ENCODE measurements at places on chromosomes 3 and 15. TPM values are rescaled to one million over a fixed set of nuclear protein-coding genes. Genes with fewer than 3 reads are reported as not detected.

GRCh38 chr3:40800343-40800742, 275.6 kb downstream of the ZNF621 start:
- no peak for DNase-seq

DNA sequence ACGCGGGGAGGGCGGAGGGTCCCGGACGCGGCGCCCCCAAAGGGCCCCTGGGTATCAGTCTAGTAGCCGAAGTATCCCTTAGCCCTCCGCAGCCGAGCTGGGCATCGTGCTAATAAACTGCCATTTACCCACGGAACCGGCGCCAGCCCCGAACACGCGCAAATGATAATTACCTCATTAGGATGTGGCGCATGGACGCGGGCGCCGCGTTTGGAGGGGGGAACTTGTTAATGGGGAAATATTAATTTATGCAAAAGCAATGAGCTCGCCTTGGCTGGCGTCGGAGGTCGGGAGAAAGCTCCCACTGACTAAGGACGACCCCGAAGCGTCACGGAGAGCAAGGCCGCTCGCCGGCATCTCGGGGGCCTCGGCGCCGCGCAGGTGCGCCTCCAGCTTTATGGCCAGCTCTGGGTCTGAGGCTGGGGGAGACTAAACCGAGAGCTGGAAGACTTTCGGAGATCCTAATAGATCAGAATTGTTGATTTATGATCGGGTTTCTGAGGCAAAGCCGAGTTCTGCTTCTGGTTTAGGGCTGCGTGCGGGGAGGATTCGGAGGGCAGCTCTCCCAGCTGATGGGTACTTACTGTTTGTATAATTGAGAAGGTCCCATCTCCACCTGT, 474 bp upstream of the FEZF2 start:
- DNase-seq: peak; percentile 51

- DNase-seq: no peak
Measured at GRCh38 chr3:135981701-135982403, 16.3 kb downstream of the PPP2R3A start.

DNA sequence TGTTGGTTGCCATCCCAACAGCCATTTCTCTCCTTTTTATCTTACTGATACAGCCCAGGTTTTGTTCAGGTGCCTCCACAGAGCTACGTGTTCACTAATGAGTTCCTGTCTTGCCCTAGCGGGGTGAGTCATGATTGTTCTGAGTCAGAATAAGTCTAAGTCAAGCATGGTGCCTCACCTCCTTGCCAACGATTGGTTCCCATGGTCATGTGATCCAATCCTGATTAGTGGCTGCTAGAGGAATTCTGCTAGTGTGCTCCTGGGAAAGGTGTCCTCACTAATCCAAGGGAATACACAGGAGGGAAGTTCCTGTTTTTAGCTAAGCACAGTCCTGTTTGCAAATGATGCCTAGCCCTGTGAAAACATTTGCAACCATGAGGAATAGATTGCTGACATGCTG, 99.8 kb downstream of the NSUN3 start:
- no peak for DNase-seq

DNA sequence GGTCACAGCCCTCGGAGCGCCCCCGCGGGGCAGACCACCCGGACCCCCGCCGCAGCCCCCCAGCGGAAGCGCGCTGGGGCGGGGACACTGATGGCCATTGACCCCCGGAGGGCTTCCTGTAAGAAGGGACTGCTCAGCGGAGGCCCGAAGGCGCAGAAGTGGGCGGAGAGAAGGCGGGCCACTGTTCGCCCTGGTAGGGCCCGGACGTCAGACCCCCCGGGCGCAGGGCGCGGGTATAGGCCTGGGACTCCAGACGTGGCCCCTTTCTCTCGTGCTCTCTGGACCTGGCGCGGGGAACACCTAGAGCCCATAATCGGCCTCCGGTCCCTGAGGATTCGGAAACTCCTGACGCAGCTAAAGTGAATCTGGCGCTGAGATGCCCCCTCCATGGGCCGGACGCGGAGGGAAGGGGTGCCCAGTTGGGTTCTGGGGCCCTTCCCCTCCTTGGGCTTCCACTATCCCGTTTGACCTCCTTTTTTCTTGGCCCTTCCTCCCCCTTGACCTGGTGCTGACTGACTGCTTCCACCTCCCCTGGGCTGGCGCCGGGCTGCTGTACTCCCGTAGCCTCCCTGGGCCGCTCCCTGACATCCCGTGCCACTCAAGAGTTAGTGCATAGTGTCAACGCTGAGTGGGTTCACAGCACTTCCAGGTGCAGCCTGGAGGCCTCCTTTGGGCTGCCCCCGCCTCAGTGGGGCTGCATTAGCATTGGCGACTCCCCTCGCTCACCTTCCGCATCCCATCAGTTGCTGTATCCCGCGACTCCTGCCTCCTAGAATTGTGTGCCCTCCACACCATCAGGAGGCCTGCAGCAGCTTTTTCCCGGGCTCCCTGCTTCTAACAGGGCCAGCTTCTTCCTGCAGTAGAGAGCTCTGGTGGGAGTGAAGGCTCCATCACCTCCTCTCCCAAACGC, 694 bp downstream of the ABTB1 start:
- peak; percentile 79 for DNase-seq

DNA sequence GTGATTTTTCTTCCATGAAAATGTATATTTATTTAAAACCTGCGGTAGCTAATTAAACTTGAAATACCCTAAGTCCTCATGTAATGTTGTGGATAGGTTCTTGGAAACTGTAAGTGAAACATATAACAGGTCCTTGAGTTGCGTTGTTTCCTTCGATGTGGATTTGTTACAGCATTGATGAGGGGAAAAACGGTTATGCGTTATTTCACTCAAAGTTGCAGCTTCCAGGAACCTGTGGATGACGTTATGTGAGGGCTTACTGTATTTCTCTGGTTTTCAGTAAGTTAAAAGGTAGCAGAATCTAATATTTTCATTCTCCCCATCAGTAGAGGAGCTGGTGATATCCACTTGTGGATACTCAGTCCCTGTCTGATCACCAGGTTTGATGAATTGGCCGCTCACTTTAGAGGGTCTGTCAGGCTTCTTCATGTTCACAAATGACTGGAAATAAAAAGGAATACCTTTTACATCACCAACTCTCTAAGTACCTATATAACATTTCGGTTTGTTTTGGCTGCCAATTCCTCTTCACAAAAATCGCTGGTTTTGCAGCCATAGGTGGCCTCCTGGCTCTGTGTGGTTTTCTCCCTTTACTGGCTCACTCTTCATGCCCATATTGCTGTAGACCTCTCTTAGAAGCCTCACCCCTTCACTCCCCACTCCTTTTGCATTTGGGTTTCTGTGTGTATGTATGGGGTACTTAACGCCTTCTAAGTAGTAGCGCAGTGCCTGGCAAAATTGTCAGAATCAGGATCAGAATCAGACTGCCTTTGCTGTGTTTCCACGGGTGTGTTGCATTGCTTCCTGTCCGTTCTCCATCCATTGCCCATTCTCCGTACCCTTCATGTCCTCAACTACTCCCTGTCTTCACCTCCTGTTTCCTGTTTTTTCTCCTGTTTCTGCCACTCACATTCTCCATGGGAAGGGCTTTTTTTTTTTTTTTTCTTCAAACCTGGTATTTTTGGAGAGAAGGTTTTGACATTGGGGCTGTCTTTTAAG, 112.6 kb downstream of the FNDC3B start:
- DNase-seq: no peak

DNA sequence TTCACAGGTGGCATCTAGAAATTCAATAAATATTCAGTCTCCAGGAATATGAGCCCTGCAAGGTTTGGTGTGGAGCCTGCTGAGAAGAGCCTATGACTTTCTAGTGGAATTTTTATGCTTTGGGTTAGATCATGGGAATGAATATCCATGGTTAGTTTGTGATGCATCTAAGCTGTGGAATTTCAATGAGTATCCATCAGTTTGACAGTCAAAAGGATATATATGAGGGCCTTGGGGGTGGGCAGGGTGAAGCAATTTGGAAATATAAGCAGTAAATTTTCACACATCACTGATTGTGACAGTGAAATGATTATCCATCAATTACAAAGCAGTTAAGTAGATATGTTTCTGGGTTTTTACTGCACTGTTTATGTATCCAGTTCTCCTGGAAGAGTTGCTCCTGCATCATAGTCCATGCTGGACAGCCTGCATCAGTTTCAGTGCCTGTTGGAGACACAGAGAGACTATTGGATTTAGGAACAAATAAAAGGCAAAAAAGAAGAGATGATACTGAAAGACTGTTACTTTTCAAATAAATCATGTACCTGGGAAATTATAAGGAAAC, 530.8 kb downstream of the MFSD1 start:
- DNase-seq: no peak

Gene SLC12A1
- total RNA-seq: 0.26 TPM

Gene POU1F1
- total RNA-seq: not detected

Gene EOMES
- 54.9 TPM for total RNA-seq

Gene DPPA2
- 10.3 TPM for total RNA-seq

Gene KLHL40
- not detected for total RNA-seq

Gene TMIE
- total RNA-seq: 0.59 TPM

Gene EFHB
- 0.22 TPM for total RNA-seq

Gene HES1
- total RNA-seq: 49.4 TPM

Data from H7 (cell line).